ENCODE measurements at places on chromosomes 4 and X.

DNA sequence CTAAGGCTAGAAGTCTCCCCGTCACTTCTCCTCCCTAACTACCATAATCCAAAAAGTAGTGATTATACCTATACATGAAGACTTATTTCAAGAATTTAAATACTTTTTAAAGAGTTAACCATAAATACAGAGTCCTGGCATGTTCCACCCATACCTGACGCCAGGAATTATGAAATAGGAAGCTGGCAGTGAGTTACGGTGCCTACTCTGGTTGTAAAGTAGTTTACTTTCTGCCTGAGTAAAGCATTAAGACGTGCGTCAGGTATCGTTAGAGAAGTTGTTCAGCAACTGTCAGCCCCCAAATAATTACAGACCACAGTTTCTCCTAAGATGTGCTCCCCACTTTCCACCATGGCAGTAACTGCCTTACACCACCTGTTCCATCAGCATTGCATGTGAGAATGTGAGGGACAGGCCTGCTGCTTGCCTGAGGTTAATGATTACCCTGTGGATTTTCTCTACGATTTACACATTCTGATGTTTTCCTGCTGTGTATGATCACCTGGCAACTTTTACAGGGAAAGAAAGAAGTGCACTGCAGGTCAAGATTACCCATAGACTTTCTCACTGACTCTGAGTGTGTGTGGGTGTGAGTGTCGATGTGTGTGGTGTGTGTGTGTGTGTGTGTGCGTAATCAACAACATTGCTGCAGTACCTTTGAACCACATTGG is 92.3 kb upstream of the SLC7A11 start:
- DNase-seq, result no peak

DNA sequence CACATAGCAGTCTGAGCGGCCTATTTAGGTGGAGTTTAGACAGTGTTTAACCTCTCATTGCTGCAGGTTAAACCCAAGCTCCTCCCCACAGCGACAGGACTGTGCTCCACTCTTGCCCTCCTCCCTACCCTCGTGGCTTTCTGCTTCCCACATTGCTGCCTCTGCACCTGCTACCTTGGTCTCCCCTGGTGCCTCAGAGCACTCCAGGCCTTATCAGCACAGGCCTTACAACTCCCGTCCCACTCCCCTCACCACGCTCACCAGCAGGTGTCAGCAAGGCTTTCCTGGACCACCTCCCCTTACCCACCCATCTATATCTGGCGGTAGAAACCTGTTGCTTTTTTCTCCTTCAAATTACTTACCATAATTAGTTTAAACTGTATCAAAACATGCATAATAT is 18.6 kb downstream of the HELT start:
- no peak for DNase-seq

GRCh38 chr4:145719752-145720624 is 40.0 kb downstream of the C4orf51 start:
- no peak for DNase-seq

DNA sequence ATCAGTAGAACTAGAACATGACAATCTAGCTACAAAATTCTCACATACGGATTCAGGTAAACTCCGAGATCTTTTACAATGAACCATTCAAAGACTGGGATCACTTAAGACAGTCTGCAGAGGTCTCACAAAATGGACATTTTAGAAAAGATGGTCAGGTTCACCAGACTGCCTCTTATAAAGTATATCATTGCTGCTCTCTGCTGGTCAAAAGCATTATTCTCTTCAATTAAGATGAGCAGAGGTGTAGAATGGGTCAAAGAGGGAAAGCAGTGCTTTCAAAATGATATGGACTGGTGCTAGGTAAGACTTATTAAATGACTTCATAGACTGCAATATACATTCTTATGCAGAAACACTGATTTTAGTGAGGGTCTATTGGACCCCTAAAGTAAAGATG is 434.7 kb downstream of the PACRGL start:
- DNase-seq, result peak; percentile 5

DNA sequence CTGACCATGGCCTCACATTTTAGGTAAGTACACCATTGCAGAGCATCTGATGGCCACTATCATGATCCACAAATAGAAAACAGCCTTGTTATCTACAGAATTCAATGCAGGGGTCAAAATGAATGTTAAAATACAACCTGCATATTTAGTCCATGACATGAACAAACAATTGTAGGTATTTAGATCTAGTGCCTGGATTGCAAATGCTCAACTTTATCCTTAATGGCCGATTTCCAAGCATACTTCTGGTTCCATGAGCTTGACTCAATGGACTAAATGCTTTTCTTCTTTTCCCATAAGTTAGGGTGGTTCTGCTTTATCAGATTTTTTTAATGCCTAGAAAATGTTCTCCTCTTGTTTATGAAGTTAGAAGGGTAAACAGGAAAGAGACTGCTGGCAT is 139.2 kb upstream of the TTC29 start:
- no peak for DNase-seq

- no peak for DNase-seq
Measured at GRCh38 chr4:98642991-98643426, 15.4 kb downstream of the TSPAN5 start.

GRCh38 chrX:130343411-130343810 is 3.7 kb downstream of the SLC25A14 start:
- DNase-seq, result no peak

GRCh38 chr4:153684182-153684970 is at the start of gene TLR2:
TLR2 (plus strand) TSS chr4:153684280; CDS start chr4:153702908, 18,628 bp downstream.
- no peak for DNase-seq

DNA sequence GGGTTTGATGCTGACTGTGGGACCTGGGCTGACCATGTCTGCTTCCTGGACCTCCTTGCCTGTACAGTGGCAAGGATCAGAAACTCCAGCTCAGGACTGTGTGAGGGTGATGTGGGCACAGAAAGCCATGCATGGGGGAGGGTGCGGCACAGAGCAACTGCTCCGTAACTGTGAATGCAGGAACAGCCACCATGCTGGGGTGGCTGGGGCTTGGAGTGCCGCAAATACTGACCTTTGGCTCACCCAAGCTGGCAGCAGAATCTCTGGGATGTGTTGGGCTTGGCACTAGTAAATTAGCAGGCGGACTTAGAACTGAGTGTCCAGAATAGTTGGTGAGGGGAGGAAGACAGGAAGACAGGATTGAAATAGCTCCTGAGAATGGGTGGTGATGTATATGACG is 52.0 kb downstream of the DRD5 start:
- no peak for DNase-seq

DNA sequence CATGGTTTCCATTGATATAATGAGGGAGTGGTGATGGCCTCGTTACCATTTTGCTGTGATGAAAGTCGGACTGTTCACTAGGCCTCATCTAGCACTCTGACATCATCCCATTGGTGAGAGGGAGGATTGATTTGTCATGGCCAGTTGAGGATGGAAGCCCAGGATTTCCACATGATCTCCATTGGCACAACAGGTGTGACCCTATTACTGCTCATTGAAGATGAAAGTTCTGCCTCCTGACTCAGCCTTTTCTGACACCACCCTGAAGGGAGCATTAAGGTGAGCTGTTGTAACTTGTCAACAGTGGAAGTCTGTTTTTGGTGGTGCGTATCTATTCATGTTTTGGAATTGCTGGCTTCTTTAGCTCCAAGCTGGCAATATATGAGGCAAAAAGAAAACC is 144.2 kb downstream of the PABPC4L start:
- DNase-seq, result no peak

DNA sequence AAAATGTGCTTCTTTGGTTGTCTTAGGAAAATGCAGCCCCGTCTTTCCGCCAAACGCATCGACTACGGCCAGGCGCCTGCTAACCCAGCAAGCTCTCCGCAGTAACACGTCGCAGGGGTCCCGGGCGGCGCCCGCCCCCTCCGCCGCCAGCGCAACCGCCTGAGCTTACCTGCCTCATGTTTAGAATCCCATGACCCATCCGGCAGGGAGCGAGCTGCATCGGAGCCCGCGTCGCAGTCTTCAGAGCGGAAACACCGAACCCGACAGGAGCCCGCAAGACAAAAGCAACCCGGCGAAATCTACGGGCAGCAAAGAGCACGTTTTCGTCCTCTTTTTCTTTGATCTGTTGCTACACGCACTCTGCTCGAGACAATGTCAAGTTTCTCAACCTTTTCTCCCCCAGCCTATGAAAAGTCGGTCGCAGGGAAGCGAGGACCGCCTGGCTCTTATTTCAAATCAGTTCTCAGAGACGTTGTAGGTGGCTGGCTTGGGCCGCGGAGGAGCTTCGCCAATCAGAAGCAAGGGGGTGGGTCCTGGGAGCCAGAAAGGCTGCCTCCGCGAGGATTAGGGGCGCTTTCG is at the start of gene MID1:
TSS of gene MID1 (minus strand) at position 465 of the 579 bp plus-strand sequence. CDS start 53,038 bp downstream, outside the sequence.
- DNase-seq, result peak; percentile 73

- DNase-seq, result peak; percentile 57
Measured at GRCh38 chr4:114180481-114180880, 201.0 kb upstream of the ARSJ start.

DNA sequence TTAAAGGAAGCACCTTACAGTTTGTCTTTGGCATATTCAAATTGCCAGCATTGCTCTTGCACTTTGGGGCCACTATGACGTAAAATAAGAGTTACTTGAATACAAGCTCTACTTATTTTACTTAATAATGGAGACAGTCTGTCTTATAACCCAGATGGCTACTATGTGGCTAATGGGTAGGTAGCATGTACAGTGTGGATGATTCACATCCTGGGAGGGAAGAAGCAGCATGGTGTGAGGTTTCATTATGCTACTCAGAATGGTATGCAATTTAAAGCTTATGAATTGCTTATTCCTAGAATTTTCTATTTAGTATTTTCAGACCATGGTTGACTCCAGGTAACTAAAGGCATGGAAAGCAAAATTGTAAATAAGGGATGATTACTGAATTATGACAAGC is 761.8 kb upstream of the ATOH1 start:
- DNase-seq, result peak; percentile 67

- no peak for DNase-seq
Measured at GRCh38 chrX:148501386-148502066, 1.1 kb downstream of the AFF2 start.

DNA sequence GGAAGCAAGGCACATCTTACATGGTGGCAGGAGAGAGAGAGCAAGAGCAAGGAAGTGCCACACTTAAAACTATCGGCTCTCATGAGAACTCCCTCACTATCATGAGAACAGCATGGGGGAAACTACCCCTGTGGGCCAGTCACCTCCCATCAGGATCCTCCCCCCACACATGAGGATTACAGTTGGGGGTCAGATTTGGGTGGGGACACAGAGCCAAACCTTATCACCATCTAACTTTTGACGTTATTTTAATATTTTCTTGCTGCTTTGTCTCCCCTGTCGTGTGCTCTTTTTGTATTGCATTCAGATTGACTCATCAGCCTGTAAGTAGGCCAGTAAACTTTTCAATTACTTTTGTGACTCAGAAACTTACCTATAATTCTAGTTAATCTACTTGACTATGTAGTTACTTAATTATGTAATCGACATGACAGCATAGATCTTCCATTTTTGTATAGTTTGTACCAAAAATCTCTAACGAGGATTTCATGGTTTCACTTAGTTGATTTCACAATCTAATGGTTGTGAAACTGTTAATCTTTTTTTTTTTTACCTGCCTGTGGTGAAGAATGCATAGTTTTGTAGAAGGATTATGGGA is 18.3 kb downstream of the STIM2 start:
- DNase-seq, result no peak

DNA sequence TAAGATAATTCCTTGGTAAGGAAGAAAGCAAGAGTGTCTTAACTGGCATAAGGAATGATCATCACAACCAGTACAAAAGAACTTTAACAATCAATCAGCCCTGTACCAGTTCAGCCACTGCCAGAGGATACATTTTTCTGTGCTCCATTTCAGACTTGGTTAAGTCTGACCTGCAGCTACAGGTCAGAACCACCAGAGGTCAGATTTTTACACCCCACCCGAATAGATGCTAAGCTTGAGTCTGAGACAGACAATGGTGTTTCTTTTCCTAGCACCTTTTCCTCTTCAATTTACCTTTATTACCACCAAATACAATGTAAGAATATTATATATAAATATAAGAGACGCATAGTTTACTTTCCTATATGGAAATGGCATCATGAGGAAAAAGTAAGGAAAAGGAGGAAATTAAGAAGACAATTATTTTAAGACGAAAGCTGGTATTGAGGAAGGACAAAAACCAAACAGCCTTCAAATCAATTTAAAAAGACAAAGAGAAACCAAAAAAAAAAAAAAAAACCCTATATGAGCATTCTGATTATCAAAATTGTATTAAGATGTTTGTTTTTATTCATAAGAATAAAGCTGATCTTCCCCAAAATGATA is 215.3 kb upstream of the TTC29 start:
- peak; percentile 28 for DNase-seq

All from A172 (cell line).